AG09319 (cell line): ENCODE measurements at places on chromosomes 5 and 9.

DNA sequence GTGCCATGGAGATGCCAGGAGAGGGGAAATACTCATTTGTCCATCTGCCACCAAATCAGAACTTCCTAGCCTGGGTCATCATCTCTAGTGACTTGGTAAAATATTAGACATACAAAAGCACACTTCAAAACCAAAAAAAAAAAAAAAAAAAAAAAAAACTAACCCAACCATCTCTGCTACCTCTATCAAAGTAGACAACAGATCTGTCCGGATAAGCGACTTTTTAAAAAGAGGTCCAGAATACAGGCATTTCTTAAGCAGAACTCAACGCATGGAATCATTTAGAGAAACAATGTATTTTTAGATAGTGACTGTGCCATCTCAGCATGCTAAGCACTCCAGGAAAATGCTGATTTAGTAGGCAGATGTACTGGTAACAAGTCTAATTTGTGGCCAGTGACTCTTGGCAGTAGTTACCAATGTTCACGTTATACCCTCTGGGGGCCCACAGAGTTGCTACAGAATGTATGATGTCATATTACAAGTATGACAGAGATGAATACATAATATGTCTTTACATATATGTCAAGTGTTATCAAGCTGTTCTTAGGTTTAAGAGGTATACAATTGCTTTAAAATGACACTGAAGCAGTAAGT, 107.8 kb downstream of the SMIM23 start:
- no peak for DNase-seq

GRCh38 chr9:132957805-132958204, 13.4 kb upstream of the TSC1 start:
- no peak for DNase-seq

DNA sequence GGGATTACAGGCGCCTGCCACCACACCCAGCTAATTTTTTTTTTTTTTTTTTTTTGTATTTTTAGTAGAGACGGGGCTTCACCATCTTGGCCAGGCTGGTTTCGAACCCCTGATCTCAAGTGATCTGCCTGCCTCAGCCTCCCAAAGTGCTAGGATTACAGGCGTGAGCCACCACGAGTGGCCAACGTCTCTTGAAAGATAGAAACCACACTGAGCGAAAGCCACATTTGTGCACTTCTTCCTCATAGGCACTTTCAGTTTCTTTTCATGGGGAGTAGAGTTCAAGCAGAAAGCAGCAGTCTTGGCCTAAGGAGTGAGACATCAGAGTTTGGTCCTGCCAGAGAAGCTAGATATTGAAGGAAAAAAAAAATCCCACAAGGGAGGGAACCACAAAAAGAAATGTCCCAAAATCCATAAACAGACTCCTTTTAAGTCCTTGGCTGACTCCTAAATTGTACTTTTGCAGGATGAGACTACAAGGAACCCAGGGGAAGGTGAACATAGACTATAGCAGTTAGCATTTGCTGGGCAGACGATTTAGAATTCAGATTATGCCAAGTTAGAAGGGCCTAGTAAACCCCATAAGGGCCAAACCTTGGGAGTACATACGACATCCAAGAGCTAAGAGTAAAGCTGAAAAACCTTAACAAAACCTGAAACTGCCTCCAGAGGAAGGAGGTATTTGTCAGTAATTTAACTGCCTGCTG, 43.9 kb upstream of the GLIPR2 start:
- DNase-seq = no peak

DNA sequence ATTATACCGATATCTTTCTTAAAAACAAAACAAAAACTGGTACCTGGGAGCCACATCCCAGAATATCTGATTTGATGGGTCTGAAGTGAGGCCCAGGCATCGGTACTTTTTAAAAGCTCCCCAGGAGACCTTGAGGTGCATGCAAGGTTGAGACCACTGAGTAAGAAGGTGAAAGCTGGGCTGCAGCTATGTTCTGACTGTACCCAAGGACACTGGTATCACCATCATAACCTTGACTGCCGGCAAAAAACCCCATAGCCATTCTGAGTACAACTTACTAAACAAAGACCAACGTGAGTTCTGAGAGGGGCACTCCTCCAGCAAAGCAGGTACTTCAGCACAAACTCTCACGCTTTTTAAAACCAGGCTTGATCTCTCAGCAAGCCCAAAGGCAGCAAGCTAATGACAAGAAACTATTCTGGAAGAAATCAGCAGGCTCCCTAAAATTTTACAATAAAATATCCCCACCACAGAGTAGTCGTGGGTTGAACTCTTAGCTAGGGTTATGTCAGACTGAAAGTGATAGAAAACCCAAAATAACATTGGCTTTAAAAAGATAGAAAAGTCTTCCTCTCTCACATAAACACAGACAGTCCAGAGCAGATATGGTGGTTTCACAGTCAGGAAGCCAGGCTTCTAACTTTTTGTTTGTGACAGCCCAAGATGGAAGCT, 263.9 kb downstream of the SAXO1 start:
- DNase-seq = no peak

DNA sequence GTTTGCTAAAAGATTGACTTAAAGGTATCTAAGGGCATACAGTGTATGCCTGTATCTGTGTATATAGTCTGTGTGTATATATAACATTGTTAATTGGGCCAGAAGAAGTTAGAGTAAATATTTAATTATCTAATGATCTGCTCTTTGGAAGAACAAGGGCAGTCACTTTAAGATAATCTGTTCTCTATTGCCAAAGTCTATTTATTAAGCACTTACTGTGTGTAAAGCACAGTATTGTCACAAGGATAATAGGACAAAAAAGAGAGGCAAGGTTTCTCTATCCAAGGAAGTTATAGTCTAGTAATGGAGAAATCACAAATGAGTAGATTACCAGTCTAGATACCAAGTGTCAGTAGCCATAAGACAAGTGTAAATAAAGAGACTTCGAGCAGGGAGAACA, 51.5 kb downstream of the SV2C start:
- DNase-seq = no peak

DNA sequence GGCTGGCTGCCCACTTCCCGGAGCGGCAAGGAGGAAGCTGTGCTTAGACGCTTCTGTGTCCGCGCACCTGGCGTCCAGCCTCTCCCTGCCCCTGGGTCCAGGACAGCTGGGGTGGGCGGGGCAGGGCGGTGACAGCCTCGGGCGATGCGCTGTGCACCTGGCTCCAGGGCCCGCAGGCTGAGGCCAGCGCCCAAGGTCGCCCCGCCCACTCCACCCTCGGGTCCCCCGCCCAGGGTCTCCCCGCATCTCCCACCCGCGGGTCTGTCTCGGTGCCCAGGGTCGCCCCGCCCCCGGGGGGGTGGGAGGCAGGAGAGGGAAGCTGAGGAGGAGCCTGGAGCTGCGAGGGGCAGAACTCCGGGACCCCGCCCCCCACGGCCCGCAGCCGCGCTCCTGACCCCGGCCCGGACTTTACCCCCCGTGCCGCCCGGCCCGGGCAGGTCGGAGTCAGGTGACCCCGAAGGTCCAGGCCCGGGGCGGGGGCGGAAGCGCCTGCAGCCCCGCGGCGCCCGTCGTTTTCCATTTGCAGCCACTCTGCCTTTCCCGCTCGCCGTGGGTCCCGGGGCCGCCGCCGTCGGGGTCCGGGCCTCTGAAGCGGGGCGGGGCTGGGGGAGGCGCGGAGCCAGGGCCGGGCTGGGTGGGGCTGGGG, at the start of gene ENTPD8:
Gene ENTPD8, minus strand, starts transcription at position 69 of the 646 bp plus-strand sequence. CDS start 3,072 bp downstream, outside the sequence.
- no peak for DNase-seq

DNA sequence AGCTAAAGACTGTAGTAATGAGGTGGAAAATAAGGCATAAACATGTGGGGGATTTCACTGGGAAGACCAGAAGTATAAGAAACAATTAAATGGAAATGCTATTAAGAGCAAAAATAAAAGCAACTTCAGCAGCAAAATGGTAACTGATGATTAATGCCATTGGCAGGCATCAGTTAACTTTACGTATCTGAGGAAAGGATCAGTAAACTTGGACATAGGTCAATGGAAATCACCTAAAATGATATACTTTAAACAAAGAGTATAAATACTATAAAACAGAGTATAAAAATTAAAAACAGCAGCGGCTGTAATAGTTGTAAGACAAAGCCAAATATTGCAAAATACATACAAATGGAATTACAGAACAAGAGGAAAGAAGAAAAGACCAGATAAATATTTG, 992.1 kb downstream of the DNAH5 start:
- no peak for DNase-seq
